SK-N-DZ (cell line): ENCODE measurements at places on chromosomes 13 and 19.

- DNase-seq = no peak
Observed at GRCh38 chr19:16938211-16938610, 49.4 kb downstream of the F2RL3 start.

- no peak for DNase-seq
Observed at GRCh38 chr13:45200701-45201232, at the start of gene KCTD4. Gene KCTD4 (minus strand): TSS chr13:45201045. CDS start chr13:45194567, 6,478 bp downstream.

DNA sequence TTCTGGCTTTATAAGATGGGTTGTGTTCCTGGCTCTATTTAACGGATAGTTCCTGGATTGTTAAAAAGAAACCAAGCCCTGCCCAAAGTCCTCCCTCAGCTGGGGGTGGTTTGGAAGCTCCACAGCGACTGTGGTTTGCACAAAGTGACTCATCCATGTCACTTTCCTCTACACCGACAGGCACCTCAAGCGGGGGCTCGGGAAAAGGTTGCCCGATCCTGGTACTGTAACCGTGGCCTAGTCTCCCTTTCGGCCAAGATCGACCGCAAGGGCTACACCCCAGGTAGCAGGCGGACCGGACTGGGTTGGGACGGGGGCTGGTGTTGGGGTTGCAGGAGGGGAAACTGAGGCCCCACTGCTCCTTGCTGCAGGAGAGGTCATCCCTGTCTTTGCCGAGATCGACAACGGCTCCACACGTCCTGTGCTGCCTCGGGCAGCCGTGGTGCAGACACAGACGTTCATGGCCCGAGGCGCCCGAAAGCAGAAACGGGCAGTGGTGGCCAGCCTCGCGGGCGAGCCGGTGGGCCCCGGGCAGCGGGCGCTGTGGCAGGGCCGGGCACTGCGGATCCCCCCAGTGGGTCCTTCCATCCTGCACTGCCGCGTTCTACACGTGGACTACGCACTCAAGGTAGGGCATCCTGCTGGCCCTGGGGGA, 1.6 kb downstream of the ARRDC2 start:
- no peak for DNase-seq

DNA sequence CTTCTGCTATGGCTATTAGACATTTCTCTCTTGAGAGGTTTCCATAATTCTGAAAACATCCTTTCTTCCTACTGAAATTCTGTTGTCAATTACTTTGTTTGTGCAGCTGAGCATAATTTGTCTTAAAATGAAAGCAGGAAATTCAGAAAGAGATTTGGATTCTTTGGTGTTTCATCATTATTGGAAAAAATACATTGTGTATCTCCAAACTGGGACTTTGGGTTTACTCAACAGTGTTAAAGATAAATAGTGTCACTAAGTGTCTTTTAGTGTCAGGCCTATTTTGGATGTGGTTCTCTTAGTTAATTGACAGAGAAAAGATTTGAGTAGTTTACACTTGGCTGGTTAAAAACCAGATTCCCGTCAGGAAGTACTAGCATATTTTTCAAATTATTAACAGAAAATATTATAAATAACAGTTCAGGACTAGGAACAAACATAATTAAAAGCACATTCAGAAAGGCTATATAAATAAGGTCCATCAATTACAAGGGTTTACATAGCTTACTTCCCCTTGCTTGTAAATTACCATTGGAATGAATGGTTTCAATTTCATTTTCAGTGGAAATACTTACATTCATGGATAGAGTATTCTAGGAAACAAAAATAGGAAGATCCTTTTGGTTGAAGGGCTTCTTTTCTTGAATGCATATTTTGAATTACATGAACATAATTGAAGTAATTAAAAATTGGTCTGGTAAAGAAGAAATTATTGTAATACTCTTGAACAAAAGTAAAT, 483.1 kb downstream of the GPC6 start:
- no peak for DNase-seq

- no peak for DNase-seq
Observed at GRCh38 chr19:8042900-8043299, 9.7 kb upstream of the CCL25 start.

- no peak for DNase-seq
Observed at GRCh38 chr13:95505265-95505664, 47.3 kb upstream of the CLDN10 start.

DNA sequence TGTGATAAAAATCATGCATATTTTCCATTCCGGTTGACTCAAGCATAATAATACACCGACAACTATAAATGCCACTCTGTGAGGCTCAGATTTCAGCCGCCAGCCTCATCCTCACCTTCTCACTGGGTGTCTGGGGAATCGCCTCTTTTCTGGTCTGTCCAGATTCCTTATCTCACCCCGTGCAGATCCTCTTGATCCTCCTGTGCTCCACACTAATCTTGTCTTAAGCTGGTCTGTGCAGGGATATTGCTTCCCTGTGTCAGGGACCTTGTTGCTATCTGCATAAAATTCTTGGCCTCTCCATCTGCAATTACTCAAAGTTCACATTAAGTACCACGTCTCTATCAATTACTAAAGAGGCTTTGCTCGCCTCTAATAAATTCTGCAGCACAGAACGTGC, 116.6 kb upstream of the SPACA7 start:
- DNase-seq = no peak

- no peak for DNase-seq
Observed at GRCh38 chr13:20019043-20019442, 60.5 kb downstream of the ZMYM2 start.

DNA sequence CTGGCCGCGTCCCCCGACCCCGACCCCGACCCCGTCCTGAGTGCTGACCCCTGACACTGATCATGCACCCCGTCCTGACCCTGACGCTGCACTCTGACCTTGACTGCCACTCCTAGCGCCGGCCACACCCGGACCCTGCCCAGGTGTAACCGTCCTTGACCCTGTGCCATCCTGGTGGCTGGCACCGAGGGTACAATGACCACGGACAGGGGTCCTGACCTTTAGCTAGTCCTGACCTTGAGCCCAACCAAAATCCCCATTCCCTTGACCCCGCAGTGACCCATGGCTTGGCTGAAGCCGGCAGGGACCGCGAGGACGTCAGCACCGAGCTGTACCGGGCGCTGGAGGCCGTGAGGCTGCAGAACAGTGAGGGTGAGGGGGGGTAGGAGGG, 25.9 kb downstream of the CLEC4M start:
- no peak for DNase-seq

- DNase-seq = no peak
Observed at GRCh38 chr13:31878495-31878894, 139.2 kb downstream of the RXFP2 start.

- DNase-seq = no peak
Observed at GRCh38 chr19:33763633-33764371, 32.9 kb upstream of the KCTD15 start.

- DNase-seq = no peak
Observed at GRCh38 chr19:38734426-38735256, 9.6 kb downstream of the CAPN12 start.

GRCh38 chr13:99370481-99371275, 63.5 kb upstream of the GPR183 start:
- no peak for DNase-seq
